ENCODE measurements at places on chromosomes 11 and 22.

DNA sequence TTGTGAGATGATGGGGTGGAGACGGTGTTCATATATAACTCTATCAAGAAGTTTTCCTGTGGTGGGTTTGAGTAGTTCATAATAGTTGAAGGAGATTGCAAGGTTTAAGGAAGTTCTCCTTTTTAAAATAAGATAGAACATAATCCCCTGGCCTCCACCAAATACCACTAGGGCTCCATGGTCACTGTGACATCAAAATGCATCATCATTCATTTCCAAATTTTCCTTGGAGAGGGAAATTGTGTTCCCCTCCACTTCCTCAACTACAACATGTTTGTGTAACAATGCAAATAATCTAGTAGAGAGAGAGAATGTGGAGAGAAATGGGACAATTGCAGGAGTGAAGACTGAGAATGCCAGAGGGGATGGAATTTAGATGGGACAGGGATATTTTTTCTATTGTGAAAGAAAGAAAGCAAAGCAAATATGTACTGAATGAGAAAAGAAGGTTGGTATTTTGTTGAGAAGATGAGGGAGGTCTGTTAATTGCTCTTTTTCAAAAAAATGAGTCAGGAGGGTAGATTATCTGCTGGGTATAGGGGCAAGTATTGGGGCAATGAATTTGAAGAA is 33.4 kb upstream of the ZBED5 start:
- no peak for DNase-seq

- no peak for DNase-seq
Measured at GRCh38 chr11:129620237-129621104, 195.2 kb upstream of the TMEM45B start.

DNA sequence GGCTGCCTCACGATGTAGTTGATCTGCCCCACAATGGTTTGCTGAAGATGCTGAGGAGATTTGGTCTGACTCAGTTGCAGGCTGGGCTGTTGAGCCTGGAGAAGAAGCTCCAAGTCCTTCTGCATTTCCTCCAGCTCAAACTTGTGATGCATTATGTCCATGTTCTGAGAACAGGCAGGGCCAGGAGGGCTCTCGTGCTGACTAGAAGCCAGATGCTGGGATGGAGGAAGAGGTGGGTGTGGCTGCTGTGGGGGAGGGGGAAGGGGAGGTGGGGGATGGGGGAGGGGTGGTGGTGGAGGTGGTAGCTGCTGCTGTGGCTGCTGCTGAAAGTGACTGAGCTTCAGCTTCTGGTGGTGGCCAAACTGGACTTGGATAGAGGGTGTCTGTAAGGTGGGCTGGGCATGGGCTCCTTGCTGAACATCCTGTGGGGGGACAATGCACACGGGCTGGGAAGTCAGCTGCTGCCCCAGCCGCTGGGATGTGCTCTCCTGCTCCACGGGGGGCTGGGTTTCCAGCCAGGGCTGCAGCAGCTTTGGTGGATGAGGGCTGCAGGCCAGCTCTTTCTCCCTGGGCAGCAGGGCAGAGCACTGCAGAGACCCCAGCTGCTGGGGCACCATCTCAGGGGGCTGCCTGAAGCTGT is 42.1 kb downstream of the TRIM66 start:
- DNase-seq, result no peak

GRCh38 chr11:132357811-132358572 is 987.6 kb downstream of the NTM start:
- no peak for DNase-seq

GRCh38 chr11:29641201-29641600 is 375.6 kb downstream of the KCNA4 start:
- no peak for DNase-seq

GRCh38 chr22:20926243-20926642 is 9.0 kb downstream of the CRKL start:
- DNase-seq, result no peak

GRCh38 chr11:131219646-131220045 is 150.8 kb upstream of the NTM start:
- DNase-seq, result no peak

DNA sequence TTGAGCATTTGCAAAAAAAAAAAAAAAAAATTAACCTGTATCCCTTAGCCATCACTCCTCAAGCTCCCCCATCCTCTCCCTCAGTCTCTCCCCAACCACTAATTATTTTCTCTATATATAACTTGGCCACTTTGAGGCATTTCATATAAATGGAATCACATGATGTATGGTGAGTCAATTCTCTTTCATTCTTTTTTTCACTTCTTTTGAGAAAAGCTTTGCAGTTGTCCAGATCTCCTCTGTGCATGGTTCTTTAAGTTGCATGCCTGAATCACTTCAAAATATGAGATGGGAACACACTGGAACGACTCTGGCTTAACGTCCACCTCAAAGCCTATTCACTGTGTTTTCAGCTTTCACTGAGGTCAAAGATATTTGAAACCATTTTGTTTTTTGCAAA is 40.7 kb downstream of the SHANK2 start:
- DNase-seq, result no peak

GRCh38 chr22:46794491-46794890 is 32.0 kb downstream of the TBC1D22A start:
- no peak for DNase-seq

- no peak for DNase-seq
Measured at GRCh38 chr11:66768088-66768521, 39.1 kb upstream of the SPTBN2 start.

- no peak for DNase-seq
Measured at GRCh38 chr22:43889860-43890253, 2.0 kb downstream of the PNPLA5 start.

DNA sequence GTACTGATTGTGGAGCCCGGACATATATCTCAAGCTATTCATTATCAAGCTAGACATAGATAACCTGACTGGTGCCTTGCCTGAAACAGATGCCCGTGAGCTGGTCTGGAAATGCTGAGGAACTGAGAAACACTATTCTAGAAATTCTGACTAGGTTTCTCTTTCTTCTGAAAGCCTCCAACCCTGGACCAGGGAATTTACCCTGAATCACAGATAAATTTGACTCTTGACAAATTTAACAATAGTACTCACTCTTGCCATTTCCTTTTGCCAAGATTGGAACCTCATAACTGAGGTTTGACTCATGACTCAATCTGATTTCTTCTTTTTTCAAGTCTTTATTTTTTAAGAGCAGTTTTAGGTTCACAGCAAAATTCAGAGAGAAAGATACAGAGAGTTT is 189.6 kb upstream of the SYN3 start:
- no peak for DNase-seq

GRCh38 chr11:34972892-34973291 is 56.5 kb downstream of the PDHX start:
- no peak for DNase-seq

- no peak for DNase-seq
Measured at GRCh38 chr11:70225681-70226177, 22.6 kb downstream of the FADD start.

- no peak for DNase-seq
Measured at GRCh38 chr11:3825473-3826154, 15.1 kb downstream of the RHOG start.
